ENCODE measurements at places on chromosomes 3 and 15.
A peak's percentile ranks its signal among the peaks of the same experiment; 100 is the strongest.

DNA sequence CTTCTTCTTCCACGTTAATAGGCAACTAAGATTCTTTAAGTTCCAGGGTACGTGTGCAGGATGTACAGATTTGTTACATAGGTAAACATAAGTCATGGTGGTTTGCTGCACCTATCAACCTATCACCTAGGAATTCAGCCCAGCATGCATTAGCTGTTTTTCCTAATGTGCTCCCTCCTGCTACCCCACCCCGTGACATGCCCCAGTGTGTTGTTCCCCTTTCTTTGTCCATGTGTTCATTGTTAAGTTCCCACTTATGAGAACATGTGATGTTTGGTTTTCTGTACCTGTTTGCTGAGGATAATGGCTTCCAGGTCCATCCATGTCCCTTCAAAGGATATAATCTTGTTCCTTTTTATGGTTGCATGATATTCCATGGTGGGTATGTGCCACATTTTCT is 21.1 kb downstream of the GTF2A2 start:
- no peak for DNase-seq

DNA sequence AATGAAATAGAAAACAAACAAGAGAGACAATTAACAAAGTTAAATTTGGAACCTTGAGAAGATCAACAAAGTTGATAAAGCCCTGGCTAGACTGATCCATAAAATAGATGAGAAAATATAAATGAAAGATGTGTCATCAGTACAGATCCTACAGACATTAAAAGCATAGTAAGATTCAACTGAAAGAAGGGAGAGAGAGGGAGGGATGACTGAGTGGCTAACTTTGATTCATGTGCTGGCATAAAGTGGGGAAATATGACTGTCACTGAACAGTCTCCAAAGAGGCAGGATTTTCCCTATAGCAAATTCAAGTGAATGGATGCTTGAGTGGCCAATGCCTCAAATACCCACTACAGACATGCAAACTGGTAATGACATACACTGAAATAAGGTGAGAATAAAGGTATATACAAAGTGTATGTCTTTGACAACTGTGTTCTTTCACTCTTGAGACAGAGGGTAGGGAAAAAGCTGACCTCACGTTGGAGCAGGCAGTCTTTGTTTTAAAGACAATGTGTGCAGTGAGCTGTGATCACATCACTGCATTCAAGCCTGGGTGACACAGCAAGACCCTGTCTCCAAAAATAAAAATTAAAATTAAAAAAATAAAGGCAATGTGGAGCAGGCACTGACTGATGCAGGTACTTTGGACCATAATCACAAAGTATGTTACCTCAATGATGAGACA is 35.9 kb upstream of the CHD2 start:
- DNase-seq, result no peak

GRCh38 chr3:4418156-4418555 is 48.9 kb downstream of the SUMF1 start:
- no peak for DNase-seq

- DNase-seq, result no peak
Observed at GRCh38 chr3:71208211-71209095, 375.1 kb downstream of the FOXP1 start.

- no peak for DNase-seq
Observed at GRCh38 chr15:59200560-59200959, 6.1 kb upstream of the LDHAL6B start.

- no peak for DNase-seq
Observed at GRCh38 chr3:158095814-158096704, 10.2 kb downstream of the SHOX2 start.

- DNase-seq, result no peak
Observed at GRCh38 chr3:81268526-81268925, 492.9 kb downstream of the GBE1 start.

DNA sequence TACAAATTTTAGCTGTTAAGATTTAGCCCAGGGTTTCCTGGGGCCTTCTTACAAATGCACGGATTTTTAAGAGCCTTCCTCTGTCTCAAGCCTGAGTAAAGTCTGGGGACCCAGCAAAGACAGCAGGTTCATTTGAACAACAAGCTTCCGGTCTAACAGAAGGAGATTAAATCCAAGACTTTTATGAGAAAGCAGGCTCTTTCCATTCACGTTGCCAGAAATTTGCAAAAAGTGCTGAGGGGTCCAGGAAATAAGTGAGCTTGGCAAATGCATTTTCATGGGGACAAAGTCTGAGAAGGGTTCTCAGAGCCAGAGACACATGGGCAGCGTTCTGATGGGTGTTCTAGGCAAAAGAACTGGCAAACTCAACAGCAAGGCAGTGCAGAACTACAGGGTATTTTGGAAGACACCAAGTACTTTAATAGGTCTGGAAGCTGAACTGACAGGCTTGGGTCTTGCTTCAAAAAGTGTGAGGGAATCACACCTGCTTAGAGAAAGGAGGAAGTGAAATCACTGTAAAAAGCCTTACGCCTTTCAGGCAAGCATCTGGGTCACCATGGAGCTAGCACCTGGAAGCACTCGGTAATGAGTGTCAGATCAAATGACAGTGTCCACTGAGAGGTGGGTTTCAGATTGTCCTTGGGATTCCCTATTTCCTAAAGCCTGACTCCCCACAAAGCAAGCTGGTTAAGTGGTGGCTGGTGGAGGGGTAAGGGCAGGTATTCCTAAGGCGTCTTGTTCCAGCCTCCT is 115.8 kb upstream of the ARHGEF3 start:
- DNase-seq, result no peak

GRCh38 chr3:4045756-4046155 is 246.5 kb downstream of the LRRN1 start:
- DNase-seq, result no peak

DNA sequence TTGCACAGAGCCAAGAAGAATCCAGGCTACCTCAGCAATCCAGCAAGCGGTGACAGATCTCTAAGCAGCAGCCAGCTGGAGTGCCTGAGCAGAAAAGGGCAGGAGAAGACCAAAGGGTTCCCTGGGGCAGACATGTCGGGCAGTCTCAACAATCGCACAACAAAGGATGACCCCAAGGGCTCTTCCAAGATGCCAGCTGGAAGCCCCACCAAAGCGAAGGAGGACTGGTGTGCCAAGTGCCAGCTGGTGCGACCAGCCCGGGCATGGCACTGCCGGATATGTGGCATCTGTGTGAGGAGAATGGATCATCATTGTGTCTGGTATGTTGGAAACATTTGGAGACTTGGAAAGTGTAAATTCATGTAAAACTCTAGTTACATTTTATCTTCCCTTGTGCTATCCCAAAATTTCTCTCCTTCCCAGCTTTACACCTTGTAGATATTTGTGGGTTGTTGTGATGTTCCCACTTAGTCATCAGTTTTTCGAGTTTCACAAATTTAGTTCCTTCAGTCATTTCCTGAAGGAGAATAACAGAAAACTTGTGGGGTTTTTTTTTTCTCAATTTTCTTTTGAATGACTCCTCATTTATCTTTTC is 6.4 kb downstream of the ZDHHC23 start:
- no peak for DNase-seq

DNA sequence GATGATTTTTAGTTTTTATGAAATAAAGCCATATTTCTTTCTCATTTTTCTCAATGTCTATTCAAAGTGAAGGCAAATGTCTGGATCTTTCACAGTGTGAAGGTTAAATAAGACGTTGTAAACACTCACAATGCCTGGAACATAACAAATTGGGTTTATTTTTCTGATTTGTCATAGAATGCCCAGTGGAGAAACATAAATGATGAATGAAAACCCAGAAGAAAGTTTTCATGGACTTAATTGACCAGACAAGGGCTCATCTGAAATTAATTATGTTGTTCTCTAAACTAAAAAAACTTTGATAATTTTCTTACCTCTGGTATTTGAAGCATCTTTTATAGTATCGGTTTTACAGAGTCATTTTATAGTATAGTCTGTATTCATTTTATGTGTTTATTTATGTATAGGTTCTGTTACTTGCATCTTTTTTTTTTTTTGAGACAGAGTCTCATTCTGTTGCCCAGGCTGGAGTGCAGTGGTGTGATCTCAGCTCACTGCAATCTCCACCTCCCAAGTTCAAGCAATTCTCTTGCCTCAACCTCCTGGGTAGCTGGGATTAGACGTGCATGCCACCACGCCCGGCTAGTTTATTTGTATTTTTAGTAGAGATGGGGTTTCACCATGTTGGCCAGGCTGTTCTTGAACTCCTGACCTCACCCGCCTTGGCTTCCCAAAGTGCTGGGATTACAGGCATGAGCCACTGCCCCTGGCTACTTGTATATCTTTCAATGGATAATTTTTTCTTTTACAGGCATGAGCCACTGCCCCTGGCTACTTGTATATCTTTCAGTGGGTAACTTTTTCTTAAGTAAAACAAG is 15.1 kb upstream of the BNIP2 start:
- no peak for DNase-seq

- no peak for DNase-seq
Observed at GRCh38 chr15:98753726-98754656, 105.7 kb downstream of the IGF1R start.

DNA sequence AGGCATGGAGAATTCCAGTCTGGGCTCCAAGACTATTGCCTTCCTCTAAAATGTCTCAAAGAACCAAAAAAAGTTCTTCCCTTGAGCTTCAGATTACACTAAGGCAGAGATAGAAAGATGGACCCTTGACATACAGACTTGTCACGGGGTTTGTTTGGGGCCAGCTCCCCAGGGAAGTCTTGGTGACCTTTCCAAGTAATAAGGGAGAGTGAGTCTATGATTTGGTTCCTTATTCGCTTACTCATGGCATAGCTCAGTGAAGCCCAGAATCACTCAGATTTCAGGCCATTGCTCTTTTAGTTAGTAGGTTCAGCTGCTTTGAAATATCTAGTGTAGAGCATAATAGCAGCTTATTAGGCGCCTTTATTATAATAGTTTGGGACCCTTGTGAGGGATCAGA is 90.3 kb downstream of the PLCL2 start:
- no peak for DNase-seq

- no peak for DNase-seq
Observed at GRCh38 chr3:36149447-36149865, 230.8 kb upstream of the STAC start.

- DNase-seq, result no peak
Observed at GRCh38 chr3:99659032-99659431, 20.6 kb downstream of the COL8A1 start.

- DNase-seq, result no peak
Observed at GRCh38 chr3:127035677-127036076, 52.8 kb downstream of the PLXNA1 start.

DNA sequence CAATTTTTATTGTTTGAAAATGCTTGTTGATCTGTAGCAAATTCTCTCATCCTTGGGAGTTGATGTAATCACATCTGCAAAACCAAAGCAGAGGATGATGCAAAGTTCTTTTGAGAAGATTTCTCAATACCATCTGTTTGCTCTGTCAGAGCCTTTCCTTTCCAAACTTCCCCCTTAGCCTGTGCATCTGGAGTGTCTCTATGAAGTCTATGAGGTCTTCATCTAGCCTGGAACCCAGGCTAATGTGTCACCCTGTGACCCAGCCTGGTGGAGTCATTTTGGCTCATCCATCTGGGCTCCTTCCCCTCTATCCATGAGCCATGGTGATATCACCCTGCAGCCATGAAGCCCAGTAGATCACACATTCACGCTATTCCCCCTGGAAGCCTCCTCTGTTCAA is 123.2 kb upstream of the SLC7A14 start:
- DNase-seq, result no peak

GRCh38 chr3:158532099-158532734 is 38.8 kb upstream of the MLF1 start:
- DNase-seq, result peak; percentile 28

GRCh38 chr3:57100046-57100695 is 39.7 kb downstream of the SPATA12 start:
- peak; percentile 65 for DNase-seq

DNA sequence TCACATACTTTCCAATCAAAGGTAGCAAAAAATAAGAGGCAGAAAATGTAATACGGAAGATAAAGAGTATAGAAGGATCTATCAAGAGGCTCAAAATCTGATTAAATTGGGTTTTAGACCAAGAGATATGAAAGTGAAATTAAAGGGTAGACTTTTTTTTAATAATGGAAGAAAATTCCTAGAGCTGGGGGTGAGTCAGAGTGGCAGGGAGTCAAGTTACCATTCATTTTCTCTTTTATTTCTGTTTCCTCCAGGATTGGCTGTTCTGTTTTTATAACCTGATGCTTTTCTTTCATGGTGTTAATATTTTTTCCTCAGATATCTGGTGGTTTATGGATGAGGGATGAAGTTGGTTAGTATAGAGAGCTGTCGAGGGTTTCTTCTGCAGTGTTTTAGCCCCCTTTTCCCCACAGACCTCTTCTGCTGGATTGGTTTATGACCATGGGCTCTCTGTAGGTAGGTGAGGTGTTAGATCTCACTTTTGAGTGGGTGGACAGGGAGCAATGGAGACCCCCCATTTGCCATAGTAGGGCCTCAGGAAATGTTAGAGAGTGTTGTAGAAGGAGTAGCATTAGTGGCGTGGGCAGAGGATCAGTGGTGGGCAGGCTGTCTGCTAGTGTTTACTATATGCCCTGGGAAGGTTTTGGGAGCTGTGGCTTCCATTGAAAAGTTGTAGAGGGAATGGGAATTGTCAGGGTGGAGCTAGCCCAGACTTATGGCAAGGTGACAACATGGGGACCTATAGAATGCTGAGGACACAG is 201.6 kb upstream of the GOLGA6L4 start:
- no peak for DNase-seq

DNA sequence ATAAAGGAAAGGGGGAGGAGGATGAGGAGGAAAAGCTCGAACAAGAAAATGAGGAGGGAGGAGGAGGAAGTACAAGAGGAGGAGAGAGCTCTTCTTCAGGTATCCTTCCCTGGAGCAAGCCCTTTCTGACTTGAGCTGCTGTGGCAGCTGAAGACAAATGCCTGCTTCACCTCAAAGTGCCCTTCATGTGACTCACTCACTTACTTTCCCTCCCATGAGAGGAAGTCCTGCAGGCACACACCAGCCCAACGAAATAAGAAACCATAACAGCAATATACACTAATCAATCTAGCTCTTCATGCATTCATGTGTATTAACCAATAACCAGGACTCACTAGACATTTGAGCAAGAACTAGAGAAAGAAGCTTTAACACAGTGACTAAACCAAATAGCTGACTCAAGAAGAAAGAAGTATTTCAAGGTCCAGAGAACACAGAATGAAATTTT is 251.9 kb downstream of the IGSF11 start:
- DNase-seq, result no peak

- DNase-seq, result no peak
Observed at GRCh38 chr3:107409365-107409764, 32.1 kb downstream of the CCDC54 start.

- DNase-seq, result no peak
Observed at GRCh38 chr3:110391640-110392395, 679.8 kb upstream of the NECTIN3 start.

All from Jurkat, Clone E6-1 (cell line).